ENCODE measurements at places on chromosomes 3 and 15. TPM values are rescaled to one million over a fixed set of nuclear protein-coding genes. Genes with fewer than 3 reads are reported as not detected.

The VILL gene
- total RNA-seq = 0.07 TPM

The DAZL gene
- total RNA-seq = not detected

The GNAT1 gene
- 0.25 TPM for total RNA-seq

The CPNE9 gene
- 0.29 TPM for total RNA-seq

The TERB2 gene
- total RNA-seq = not detected

The LCMT2 gene
- 6.6 TPM for total RNA-seq

The IL17RE gene
- total RNA-seq = 1.7 TPM

The RSL24D1 gene
- 105 TPM for total RNA-seq

The IL1RAP gene
- 4.6 TPM for total RNA-seq

The P2RY14 gene
- not detected for total RNA-seq

The GMPPB gene
- total RNA-seq = 18.0 TPM

The DUOXA2 gene
- not detected for total RNA-seq

The RLBP1 gene
- not detected for total RNA-seq
